Peyer's patch (tissue), 4 donors: ENCODE measurements at places on chromosomes 11 and 22. TPM values are rescaled to one million over a fixed set of nuclear protein-coding genes. Genes with fewer than 3 reads are reported as not detected.

DNA sequence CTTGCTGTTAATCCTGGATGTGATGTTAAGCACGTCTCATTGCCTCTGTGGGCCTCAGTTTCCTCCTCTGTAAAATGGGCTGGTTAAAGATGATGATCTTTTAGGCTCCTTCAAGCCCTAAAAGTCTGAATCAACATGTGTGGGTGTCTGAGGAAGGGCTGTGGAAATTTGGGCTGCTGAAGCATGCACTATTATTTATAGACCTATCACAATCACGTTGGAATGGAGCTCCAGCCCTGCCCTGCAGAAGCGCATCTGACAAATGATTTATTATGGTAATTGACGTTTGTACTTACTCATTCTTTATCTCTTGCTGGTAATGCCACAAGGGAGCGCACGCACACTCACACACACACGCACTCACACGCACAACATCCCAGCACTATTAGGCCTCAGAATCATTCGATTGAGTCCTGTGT is 20.4 kb downstream of the P2RX3 start:
- H3K4me3 ChIP-seq = no peak overlapping the region
- H3K36me3 ChIP-seq = no peaks in the 10 kb centered on the region
- no peak for DNase-seq
- H3K27ac ChIP-seq = no peak overlapping the region
- H3K27me3 ChIP-seq = no peaks in the 10 kb centered on the region

GRCh38 chr22:36569999-36570398 is 41.0 kb upstream of the EIF3D start:
- no peak for DNase-seq
- no peak overlapping the region for H3K27ac ChIP-seq
- no peaks in the 10 kb centered on the region for H3K36me3 ChIP-seq
- no peak overlapping the region for H3K4me3 ChIP-seq
- no peaks in the 10 kb centered on the region for H3K4me1 ChIP-seq
- H3K27me3 ChIP-seq = no peaks in the 10 kb centered on the region

GRCh38 chr22:19933341-19934241 is 8.0 kb upstream of the COMT start:
- H3K36me3 ChIP-seq = no peaks in the 10 kb centered on the region
- no peak overlapping the region for H3K27ac ChIP-seq
- DNase-seq = no peak
- no peaks in the 10 kb centered on the region for H3K27me3 ChIP-seq
- H3K4me3 ChIP-seq = no peak overlapping the region

DNA sequence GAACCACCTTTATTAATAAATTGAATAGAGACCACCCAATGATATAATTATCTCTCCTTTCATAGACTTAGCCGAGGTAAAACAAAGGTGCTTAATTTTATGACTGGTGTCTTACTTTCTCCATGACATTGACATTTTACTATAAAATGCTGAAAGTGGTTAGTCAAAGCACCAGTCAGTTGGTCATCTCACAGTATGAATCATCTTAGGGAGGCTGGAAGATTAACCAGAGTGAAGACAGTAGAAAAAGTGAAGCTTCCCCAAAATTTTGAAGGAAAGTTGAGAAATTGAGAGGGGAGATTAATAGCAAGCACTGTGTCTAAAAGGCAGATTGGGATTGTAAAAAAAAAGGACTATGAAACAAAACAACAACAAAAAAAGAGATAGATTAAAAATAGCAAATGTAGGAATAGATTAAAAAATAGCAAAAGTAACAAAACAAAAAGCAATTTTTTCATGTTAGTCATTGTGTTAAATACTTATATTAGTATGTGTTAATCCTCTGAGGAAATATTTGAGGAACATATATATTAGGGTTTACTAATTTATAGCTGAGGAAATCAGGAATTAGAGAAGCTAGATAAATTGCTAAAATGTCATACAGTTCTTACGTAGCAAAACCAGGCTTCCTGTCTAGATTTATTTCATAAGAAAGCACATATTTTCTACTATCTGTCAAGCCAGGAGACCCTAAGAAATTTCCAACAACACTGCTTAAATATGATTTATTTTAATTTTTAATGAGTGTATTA is 557.3 kb upstream of the ANO5 start:
- no peak overlapping the region for H3K27ac ChIP-seq
- H3K4me3 ChIP-seq = no peak overlapping the region
- DNase-seq = no peak
- no peaks in the 10 kb centered on the region for H3K4me1 ChIP-seq

- H3K4me1 ChIP-seq = no peaks in the 10 kb centered on the region
- DNase-seq = no peak
- H3K4me3 ChIP-seq = no peak overlapping the region
- no peaks in the 10 kb centered on the region for H3K36me3 ChIP-seq
- no peaks in the 10 kb centered on the region for H3K27me3 ChIP-seq
Observed at GRCh38 chr11:6568191-6568918, 35.1 kb downstream of the RRP8 start.

GRCh38 chr22:43333156-43333555 is 10.0 kb downstream of the SCUBE1 start:
- H3K27ac ChIP-seq = no peak overlapping the region
- DNase-seq = no peak
- H3K36me3 ChIP-seq = no peaks in the 10 kb centered on the region
- no peaks in the 10 kb centered on the region for H3K4me1 ChIP-seq
- H3K4me3 ChIP-seq = no peak overlapping the region

GRCh38 chr11:79363256-79363655 is 77.6 kb downstream of the TENM4 start:
- no peak for DNase-seq
- H3K27me3 ChIP-seq = no peaks in the 10 kb centered on the region
- H3K4me3 ChIP-seq = no peak overlapping the region
- H3K27ac ChIP-seq = no peak overlapping the region

DNA sequence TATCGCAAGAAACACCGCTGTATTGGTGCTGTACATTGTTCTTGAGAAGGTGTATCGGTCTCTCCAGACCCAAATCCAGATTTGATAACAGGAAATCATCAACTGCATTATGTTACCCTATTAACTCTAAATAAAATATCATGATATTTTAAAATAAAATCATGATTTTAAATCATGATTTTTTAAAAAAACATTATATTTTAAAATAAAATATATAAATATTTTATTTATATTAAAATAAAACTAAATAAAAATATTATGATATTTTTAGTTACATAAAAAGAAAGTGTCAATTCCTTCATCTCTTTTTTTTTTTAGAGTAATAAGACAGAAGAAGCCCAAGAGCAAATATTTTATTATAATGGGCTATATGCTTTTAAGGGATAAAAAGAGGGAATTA is 27.6 kb downstream of the RBMXL2 start:
- no peak for DNase-seq
- H3K4me1 ChIP-seq = no peaks in the 10 kb centered on the region

The PTPRCAP gene
- 56.9 TPM for total RNA-seq

The CREB3L1 gene
- 50.6 TPM for total RNA-seq
